ENCODE measurements at places on chromosomes 2 and 18.
A peak's percentile ranks its signal among the peaks of the same experiment; 100 is the strongest.

DNA sequence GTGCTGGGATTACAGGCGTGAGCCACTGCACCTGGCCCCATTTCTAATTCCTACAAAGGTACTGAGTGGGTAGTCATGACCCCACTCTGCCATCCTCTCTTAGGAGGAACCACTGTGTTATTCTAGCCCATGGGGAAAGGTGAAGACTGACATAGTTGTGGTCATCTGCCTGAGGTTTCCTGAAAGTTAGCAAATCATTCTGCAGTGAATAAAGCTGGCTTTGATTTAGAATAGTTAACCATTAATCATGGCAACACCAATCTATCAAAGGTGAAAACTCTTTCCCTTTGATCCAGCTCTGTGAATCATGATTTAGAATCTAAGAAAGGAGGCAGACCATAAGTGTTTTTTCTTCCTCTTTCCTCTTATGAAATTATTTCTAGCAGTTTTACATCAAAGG lies 50.8 kb downstream of the SUMO1 start:
- DNase-seq: no peak

- no peak for DNase-seq
Observed at GRCh38 chr2:147989809-147990403, 30.6 kb downstream of the ORC4 start.

DNA sequence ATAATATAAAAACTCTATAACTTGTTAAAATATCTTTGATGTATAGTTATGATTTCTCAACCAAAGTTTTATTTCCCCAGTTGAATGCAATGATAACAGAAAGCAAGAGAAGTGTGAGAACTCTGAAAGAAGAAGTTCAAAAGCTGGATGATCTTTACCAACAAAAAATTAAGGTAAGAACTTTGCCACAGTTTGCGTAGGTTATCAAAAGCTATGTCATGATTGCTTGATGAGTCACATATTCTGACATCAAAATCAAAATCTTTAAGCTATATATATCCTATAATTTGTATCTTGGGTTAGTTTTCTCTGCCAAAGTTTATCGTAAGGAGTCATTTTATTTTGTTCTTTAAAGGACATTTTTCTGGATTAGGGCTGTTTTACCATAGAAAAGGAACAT lies 35.0 kb downstream of the NDC80 start:
- no peak for DNase-seq

- DNase-seq: no peak
Observed at GRCh38 chr18:35063875-35064690, 22.9 kb downstream of the MAPRE2 start.

- DNase-seq: no peak
Observed at GRCh38 chr2:30115981-30116285, 30.9 kb upstream of the YPEL5 start.

- peak; percentile 16 for DNase-seq
Observed at GRCh38 chr2:85851253-85852151, 37.3 kb downstream of the ST3GAL5 start.

GRCh38 chr2:118014492-118014824 lies 588 bp upstream of the CCDC93 start:
- DNase-seq: no peak

DNA sequence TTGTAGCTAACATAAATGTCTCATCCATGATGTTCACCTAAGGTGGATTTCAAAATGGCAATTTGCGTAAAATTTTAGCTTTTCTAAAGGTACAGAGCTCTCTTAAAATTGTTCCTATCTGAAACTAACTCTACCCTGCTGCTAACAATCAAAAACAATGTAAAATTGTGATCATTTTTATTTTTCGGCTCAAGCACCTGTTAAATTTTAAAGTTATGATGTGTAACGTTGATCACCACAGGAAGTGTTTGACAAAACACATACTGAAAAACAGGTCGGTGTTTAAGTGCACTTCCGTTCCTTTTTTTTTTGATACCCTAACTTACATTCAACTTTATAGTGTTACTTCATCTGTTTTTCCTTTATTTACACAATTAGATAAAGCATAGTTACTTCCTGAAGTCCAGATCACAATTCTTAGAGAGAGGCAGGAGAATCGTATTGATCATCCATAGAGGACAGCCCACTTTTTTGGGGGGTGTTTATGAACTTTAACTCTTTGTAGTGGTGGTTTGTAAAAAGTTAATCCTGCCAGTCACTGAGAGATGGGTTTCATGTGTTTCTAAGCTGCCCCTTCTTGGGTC lies 6.0 kb upstream of the NCK2 start:
- DNase-seq: no peak

- no peak for DNase-seq
Observed at GRCh38 chr2:205744074-205744591, 61.8 kb downstream of the NRP2 start.

DNA sequence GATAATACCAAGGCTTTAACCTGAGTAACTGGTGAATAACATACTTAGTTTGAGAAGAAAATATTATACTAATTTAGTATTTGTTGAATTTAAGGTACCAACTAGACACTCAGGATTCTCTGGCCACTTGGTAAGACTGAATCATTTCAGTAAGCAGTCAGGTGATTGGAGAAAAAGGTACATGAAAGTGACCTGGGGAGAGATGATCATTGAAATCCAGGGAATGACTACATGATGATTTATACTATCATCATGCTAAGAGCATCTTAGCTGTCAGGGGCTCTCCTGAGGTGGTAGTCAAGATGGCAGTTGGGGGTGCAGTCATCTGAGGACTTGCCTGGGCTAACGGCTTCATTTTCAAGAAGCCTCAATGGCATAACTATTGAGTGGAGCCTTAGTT lies 571.2 kb upstream of the ACVR2A start:
- DNase-seq: no peak

DNA sequence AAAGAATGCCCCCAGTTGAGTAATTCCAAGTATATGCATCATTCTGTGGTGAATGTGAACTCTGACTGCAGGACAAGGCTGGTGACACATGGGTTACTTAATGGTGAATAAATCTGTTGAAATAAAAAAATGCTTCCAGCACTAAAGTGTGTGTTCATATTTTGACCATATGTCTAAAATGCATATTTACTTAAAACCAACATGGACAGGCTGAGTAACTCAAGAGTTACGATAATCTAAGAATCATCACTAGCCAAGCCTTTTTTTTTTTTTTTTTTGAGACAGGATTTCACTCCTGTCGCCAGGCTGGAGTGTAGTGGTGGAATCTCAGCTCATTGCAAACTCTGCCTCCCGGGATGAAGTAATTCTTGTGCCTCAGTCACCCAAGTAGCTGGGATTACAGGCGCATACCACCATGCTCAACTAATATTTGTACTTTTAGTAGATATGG lies 47.1 kb upstream of the CCBE1 start:
- DNase-seq: no peak

- no peak for DNase-seq
Observed at GRCh38 chr2:120111193-120111592, 98.3 kb downstream of the EPB41L5 start.

DNA sequence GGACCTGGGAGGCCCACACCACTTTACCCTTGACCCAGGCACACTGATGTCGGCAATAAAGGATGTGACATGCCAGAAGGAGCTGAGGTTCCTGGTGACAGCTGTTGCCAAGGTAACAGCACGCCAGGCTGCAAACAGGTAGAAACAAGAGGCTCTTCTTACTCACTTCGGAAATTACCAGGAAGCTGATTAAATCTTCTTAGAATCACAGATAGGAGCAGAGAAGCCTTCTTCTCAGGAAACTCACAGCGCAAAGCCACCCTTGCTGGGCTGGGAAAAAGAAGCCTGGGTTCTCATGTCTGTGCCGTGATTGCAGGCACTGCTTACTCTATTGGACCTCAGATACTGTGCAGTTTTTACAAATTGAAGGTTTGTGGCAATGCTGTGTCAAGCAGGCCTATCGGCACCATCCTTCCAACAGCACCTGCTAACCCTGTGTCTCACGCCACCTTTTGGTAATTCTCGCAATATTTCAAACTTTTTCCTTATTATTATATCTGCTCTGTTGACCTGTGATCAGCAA lies 61.0 kb upstream of the TAF1B start:
- DNase-seq: peak; percentile 58

GRCh38 chr2:157238296-157238695 lies 19.2 kb upstream of the GALNT5 start:
- no peak for DNase-seq
